ENCODE measurements at places on chromosomes 11 and 22.

DNA sequence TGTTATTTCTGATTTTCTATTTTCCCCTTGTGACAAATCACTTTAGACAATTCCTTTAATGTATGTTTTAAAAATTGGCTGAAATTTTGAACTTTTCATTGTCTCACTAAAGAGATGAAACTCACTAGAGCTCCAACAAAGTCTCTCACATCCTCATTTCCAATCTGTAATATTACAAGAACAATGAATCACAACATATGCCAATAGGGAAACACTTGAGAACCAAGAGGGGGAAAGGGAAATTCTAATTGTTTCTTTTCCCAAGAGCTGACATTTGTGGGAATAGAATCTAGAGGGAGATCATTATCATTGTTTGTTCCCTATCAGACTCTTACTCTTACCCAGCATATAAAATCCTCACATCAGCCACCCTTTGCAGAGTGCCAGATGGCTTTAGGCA, 28.2 kb downstream of the OR10D3 start:
- DNase-seq, result no peak

DNA sequence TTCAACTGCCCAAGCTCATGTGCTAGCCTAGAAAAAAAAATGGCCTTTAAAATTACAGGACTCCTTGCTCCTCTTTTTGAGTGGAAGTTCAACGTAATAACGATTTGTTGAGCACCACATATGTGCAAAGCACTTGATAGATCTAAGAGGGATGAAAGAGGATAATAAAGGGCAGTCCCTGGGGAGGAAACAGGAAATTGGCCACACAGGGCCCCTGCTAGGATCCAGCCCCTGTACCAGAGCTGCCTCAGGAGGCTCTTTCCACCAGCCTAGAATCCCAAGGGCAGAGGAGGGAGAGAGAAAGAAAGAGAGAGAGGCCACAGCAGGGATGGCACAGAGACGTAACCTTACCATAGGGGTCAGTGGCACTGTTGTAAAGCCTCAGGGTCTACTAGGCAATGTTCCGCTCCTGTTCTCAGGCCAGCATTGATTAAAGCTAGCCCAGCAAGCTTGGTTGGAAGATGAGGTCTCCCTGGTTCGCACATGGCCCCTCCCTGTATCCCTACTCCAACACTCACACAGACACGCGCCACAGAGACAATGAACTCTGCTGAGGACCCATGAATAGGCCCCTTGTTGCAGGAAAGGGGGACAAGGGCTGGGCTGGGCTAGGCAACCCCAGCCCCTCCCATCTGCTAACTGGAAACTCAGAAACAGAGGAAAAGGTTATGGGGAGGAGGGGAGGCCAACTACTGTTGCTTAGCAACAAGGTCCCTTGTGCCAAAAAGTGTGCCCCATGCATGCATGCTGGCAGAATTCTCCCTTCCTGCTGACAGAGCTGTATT, at the start of gene TMPRSS5:
TSS of gene TMPRSS5 (minus strand) at position 438 of the 785 bp plus-strand sequence. CDS start at position 354, 84 bp downstream.
- DNase-seq, result no peak

DNA sequence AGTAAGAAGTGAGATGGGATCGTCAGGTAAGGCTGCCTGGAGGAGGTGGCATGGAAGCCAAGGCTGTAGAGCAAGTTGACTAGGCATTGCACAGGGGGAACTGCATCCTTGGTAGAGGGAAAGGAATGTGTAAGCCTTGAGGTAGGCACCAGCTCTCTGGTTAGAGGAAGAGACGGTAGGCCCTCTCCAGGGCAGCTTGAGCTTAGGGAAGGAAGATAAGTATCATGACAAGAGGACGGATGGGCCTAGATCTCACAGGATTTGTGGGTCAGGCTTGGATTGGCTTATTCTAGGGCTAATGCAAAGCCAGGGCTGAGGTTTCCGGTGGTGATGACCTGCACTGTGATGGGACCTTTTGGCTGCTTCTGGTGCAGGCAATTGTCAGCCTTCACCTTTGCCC, 1035.8 kb downstream of the TBC1D22A start:
- no peak for DNase-seq

DNA sequence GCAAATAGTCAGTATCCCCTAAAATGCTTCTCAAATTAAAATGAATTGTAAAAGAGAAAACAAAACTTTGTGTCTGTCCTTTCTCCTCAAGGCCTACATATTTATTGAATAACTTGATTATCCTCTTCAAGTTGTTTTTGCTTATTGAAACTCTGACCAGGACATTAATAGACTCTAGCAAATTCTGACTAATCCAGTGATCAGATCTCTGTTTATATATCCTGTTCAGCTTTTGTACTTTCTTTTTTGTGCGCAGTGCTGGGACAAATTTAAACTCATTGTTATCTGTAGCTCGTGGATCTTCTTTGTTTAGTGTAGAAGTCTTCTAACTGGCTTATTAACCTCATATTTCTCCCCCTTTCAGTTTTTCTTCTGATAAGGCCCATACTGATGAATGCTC, 139.9 kb upstream of the SORL1-AS1 start:
- no peak for DNase-seq

- no peak for DNase-seq
These were observed 10.0 kb upstream of the FAM83F start for GRCh38 chr22:39984746-39985145.
